ENCODE measurements at places on chromosomes 4 and X. TPM values are rescaled to one million over a fixed set of nuclear protein-coding genes. Genes with fewer than 3 reads are reported as not detected.

The TLR2 gene
- 2.4 TPM for total RNA-seq

The ADAMTS3 gene
- 10.7 TPM for total RNA-seq

DNA sequence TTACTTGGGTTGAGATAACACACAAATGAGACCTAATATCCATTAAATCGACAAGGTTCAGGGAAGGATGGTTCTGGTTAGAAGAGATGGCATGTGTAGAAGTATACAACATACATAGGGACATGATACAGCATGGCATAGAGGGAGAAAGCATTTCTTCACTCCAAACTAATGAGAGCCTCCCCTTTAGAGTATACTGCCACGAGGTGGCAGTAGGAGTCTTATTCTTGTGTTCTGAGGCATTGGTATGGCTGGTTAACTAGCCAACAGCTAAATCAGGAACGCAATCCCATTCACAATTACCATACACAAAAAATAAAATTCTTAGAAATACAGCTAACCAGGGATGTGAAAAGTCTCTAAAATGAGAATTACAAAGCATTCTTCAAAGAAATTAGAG is 29.1 kb upstream of the TRO start:
- no peaks in the 10 kb centered on the region for H3K4me1 ChIP-seq
- no peaks in the 10 kb centered on the region for H3K36me3 ChIP-seq
- no peak overlapping the region for H3K4me3 ChIP-seq
- H3K27ac ChIP-seq = no peak overlapping the region
- no peak for DNase-seq
- peaks cover 10% of the 10 kb centered on the region for H3K27me3 ChIP-seq

The SPANXA1 gene
- total RNA-seq = not detected

- no peak for DNase-seq
- H3K4me3 ChIP-seq = no peak overlapping the region
- H3K27me3 ChIP-seq = no peaks in the 10 kb centered on the region
- H3K27ac ChIP-seq = no peak overlapping the region
- H3K36me3 ChIP-seq = peaks cover 4% of the 10 kb centered on the region
- peaks cover 12% of the 10 kb centered on the region for H3K4me1 ChIP-seq
These were observed 100.7 kb downstream of the SPRY1 start for GRCh38 chr4:123497340-123497739.

- H3K4me3 ChIP-seq = no peak overlapping the region
- H3K36me3 ChIP-seq = no peaks in the 10 kb centered on the region
- H3K27ac ChIP-seq = no peak overlapping the region
- DNase-seq = no peak
- H3K27me3 ChIP-seq = peaks cover 1% of the 10 kb centered on the region
These were observed 155.2 kb downstream of the ZNF330 start for GRCh38 chr4:141375855-141376254.

The FGFR3 gene
- 37.6 TPM for total RNA-seq
